ENCODE measurements at places on chromosomes 5 and 9.

DNA sequence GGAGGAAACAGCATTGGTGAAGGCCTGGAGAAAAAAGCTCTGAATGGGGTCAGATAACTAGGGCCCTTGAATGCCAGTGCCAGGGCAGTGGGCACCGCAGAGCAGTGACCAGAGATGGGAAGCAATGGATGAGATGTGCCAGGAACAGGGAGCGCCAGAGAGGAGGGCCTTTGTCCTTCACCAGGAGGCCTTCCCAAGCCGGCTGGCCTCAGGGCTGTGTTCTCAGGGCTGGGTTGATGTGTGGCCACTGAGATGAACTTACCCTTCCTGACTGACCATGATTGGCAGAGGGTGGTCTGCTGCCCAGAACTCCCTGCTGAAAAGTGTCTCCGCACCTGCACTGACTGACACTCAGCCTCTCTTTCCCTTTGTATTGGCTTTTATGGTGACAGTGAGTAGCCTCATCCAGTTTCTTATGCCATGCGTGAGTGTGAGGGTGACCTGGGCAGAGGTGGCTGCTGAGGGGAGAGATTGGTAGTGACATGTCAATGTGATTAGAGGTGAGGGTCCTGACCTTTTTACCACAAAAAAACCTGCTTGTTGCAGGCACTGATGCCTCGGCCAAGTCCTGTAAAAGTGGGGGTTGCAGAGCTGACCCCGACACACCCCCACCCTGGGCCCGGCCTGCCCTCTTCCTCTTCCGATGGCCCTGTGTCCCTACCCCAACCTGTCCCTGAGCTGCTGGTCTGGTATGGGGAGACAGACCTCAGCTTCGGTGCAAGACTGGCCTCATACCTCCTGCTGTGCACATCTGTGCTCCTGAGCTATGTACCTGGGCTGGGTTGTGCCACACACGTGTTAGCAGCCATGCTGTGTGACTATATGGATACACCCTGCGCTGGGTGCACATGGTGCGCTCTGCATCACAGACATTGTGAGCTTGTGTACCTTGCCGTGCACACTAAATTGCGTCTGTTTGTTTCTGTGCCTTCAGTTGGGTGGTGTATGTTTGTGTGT, 57.1 kb upstream of the PSD2 start:
- DNase-seq, result no peak

DNA sequence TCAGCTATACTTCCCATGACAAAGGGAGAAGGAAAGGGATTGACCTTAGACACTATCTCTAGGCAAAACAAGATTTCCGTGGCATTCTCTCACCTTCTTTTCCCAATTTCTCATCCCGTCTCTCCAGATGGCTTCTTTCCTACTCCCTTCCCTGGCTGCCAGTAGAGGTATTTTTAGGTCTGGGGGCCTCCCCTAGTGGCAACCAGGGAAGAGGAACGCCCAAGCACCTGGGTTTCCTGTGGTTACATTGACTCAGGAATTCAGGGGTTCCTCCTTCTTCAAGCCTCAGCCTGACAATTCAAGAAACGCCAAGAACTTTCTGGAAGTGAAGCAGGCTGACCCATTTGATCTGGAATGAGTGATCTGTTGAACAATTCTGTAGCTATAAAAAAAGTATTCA, 111.5 kb upstream of the OSMR start:
- DNase-seq, result no peak

DNA sequence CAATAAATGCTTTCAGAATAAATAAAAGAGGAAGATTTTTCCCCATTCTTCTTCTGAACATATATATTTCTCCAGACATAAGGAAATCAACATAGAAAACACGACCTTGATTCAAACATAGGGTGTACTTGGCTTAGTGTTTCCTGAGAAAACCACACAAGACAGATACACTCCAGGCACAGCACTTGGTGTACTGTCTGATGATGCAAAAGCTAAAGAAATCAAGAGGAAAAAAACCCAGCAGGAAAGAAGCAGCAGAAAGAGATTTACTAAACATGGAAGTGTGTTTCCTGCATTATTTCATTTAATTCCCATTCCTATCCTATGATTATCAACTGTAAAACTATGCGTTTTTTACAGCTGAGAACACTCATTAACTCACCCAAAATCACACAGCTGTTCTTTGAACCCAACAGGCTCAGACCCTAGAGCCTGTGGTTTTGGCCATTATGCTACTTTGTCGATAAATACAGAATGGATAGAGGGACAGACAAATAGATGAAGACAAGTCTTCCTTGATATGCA, 46.1 kb downstream of the NIPAL4 start:
- no peak for DNase-seq

- DNase-seq, result no peak
Observed at GRCh38 chr9:136690806-136691261, 3.6 kb upstream of the AGPAT2 start.

DNA sequence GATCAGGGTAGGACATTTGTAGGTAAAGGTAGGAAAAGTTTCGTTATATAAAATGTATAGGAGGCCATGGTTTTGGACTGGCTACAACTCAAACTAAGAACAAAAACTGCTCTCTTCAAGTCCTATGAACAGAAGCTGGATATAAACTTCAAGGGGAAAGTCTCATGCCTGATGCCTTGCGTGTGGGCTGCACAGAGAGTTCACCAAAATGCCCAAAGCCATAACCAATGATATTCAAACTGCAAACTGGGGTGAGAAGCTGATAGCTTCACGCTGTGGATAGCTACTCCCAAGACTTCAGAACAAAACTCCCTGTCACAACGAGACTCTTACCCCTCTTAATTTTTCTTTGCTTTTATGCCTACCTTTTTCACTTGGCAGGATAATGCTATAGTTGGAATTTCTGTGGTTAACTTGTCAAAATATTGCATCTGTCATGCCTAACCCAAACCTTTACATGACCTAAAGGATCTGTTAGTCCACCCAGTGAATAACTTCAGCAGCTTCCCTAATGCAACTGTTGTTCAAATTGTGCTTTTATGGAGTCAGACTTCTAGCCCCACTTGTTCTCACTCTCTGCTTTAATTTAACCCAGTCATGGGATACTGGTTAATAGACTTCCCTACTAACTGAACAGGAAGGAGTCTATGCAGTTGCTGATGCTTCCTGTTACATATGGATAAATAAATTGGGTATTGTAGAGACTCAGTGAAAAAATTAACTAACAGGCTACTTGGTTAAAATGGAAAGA, 71.9 kb downstream of the SFXN1 start:
- no peak for DNase-seq

- peak; percentile 92 for DNase-seq
Observed at GRCh38 chr5:173327948-173328843, at the start of gene STC2. Gene STC2, minus strand, starts transcription at chr5:173328414. Its CDS starts 221 bp downstream, at chr5:173328193.

DNA sequence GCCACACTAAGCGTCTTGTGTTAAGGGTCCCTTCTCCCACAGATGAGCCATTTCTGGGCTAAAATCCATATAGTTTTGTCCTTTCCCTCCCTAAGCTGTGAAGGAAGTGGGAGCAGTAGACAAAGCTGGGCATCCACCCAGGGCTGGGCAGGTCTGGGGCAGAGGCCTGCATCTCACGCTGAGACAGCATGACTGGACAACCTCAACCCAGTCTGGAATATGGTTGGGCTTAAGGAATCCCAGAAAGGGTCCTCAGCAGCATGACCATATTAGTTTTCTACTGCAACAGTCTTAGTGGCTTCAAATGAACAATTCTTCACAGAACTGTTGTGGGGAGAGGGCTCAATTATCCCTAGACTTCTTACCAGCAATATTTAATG, 173.8 kb downstream of the AUH start:
- DNase-seq, result no peak

DNA sequence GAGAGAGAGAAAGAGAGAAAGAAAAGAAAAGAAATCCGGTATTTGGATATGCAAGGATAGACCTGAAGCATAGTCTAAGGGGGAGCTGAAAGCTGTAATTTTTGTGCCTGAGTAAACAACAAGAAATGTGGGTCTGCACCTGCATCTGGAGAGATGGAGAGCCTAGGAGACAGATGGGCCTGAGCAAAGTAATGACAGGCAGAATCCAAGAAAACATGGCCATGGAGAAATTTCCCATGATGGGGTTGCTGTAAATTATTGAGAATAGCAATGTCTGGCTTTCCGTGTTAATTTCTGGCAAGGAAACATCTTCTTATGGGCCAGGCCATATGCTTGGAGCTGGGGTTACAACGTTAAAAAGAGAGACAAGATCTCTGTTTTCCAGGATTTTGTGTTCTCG, 40.2 kb downstream of the YIPF5 start:
- no peak for DNase-seq

- no peak for DNase-seq
Observed at GRCh38 chr5:23742701-23743100, 235.3 kb downstream of the PRDM9 start.

GRCh38 chr9:114178756-114179450, 23.6 kb downstream of the COL27A1 start:
- DNase-seq, result no peak

GRCh38 chr5:62974623-62975022, 396.0 kb downstream of the LRRC70 start:
- DNase-seq, result no peak

DNA sequence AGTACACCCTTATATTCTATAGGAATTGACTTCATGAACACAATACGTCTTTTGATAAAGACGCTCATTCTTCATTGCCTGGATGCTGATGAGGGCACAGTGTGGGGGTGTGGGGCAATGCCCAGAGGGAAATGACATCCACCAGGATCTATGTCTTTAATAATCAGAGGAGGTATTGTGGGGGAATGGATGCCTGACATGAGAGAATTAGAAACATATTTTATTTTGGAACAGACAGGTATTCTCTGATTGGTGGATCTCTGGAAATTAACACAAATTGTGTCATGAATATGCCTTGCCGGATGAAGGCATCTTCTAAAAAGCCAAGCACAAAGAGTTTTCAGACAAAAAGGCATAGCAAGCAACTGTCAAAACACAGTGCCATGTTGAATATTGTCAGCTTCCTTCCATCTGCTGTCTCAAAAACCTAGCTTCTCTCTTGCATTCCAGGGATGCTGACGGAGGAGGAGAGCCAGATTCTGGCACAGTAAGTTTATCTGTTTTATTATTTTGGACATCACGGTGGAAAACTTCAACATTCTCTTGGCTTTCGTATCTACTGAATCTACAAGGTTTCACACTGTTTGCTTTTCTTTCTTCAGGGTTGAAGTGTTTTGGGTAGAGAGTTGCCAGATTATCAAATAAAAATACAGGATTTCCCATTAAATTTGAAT, 3.9 kb upstream of the C5orf58 start:
- DNase-seq, result no peak

GRCh38 chr5:165143741-165144140, 1638.3 kb downstream of the MAT2B start:
- DNase-seq, result no peak

DNA sequence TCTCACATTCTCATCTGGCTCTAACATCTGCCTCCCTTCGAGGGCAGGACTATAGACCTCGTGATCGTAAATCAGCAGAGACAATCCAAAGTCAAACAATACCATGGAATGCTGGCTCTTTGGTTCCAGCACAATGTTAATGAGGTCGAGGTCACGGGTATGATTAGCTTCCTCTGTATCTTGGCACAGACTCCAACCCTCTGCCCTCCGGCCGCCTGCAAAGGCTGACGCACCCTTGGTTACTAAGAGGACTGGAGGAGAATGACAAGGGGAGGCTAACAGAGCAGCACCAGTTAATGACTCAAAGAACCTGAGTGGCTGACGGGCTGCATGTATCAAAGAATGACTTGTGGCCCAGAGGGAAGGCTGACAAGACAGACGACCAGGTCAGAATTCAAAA, 10.1 kb downstream of the LHFPL2 start:
- DNase-seq, result no peak

DNA sequence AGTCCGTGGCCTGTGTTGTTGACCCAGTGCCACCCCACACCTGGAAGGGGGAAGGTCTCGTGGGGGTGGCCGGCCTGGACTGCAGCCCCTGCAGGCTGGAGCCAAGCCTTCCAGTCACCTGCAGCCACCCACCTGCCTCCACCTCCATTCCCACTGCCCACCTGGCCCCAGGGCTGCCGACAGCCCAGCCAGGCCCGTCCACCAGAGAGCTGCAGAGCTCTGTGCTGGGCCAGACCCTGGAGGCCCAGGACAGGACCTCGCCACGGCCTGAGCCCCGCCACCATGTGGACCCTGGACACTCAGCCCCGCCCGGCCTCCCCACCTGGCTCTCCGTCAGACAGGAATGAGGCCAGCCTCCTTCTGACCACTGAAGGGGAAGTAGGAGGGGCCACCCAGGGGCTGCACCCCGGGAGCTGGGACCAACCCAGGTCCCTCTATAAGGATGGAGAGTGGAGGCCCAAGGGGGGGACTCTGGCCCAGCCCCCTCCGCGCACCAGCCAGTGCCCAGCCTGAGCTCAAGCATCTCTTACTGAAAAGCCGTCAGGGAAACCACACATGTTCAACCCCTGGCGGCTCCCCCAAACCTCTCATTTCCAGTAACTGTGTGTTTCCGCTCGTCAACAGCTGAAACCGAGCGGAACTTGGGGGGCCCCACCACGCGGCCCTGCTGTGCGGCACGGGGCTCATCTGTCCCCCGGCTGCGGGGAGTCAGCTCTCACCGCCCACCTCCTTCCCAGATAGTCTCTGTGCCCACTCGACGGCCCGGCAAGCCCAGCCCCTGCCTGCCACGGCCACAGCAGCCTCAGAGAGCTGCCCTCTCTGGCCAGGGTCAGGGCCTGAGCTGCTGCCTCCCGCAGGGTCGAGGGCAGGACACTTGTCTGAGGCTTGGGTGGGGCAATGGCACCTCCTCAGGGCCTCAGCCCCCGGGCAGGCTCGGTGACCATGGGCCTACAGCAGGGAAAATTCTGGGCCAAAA, 12.8 kb downstream of the NOTCH1 start:
- peak; percentile 68 for DNase-seq

- DNase-seq, result no peak
Observed at GRCh38 chr5:76791461-76791860, 27.4 kb upstream of the F2RL1 start.

DNA sequence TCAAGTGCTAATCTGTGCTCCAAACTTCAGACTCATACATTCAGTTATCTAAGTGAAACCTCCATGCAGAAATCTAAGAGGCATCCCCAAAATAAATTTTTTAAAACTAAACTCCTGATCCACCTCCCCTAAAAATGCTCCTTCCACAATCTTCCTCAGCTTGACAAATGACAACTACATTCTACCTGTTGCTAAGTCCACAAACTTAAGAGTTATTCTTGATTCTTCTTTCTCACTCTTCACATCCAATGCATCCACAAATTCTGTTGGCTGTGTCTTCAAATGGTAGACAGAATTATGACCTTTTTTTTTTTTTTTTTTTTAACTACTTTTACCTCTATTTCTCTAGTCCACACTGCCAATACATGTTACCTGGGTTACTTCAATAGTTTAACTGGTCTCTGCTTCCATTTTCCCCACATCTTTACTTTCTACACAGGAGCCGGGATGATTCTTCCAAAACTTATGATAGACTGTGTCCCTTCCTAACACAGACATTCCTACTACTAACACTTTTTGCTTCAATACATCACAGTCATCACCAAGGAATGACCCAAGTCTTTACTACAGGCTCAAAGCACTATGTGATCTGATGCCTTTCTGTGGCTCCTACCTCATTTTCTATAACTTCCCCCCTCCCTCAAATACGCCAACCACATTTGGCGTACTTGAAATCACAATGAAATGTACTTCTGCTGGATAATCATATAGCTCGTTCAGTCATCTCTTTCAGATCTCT, 143.6 kb downstream of the PDE4D start:
- no peak for DNase-seq
